ENCODE measurements at places on chromosomes 2 and 18.
A peak's percentile ranks its signal among the peaks of the same experiment; 100 is the strongest.

- no peak for DNase-seq
Observed at GRCh38 chr18:78920456-78921138, 59.0 kb upstream of the SALL3 start.

GRCh38 chr2:130824492-130825061 lies 12.1 kb upstream of the ARHGEF4 start:
- DNase-seq = peak; percentile 13

- DNase-seq = no peak
Observed at GRCh38 chr2:98155291-98155690, 68.3 kb downstream of the VWA3B start.

DNA sequence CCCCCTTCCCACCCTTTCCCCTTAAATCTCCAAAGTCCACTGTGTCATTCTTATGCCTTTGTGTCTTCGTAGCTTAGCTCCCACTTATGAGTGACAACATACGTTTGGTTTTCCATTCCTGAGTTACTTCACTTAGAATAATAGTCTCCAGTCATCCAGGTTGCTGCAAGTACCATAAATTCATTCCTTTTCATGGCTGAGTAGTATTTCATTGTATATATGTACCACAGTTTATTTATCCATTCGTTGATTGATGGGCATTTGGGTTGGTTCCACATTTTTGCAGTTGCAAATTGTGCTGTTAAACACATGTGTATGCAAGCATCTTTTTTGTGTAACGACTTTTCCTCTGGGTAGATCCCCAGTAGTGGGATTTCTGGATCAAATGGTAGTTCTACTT lies 14.5 kb upstream of the ZNF638 start:
- no peak for DNase-seq

DNA sequence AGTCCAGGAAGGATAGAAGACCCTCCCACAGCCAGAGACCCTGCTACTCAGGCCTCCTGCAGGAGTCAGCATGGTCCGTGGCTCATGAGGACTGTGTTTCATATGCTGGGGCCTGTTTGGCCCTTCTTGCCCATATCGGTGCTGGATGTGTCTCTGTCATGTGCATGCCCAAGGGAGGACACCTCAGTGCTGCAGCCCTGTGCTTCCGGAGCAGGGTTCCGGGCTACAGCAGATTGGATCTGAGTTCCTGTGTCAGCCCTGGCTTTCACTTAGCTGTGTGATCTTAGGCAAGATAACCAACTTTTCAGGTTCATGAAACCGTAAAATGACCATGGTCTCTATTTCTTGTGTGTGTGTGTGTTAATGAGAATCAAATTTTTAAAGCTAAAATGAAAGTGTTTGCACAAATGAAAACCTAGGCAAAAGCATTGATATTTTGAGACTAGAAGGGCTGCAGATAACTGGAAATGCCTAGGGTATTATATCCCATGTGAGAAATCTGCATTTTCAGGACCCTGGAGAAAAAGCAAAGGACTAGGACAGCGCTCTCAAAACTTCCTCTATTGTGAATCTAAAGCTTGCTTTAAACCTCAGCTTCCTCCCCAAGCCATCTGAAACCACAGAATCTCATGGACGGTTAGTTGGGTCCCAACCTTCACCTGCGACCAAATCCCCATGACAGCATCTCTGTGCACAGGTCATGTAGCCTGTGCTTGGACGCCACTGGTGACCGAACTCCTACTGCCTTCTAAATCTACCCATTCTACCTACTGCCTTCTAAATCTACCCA lies 58.8 kb upstream of the CAPN13 start:
- no peak for DNase-seq

- DNase-seq = peak; percentile 19
Observed at GRCh38 chr2:119544075-119544938, at the start of gene CFAP221. Gene CFAP221 (plus strand): TSS chr2:119544449. CDS start chr2:119546132, 1,683 bp downstream.

- no peak for DNase-seq
Observed at GRCh38 chr18:74377776-74378175, 62.1 kb downstream of the C18orf63 start.

DNA sequence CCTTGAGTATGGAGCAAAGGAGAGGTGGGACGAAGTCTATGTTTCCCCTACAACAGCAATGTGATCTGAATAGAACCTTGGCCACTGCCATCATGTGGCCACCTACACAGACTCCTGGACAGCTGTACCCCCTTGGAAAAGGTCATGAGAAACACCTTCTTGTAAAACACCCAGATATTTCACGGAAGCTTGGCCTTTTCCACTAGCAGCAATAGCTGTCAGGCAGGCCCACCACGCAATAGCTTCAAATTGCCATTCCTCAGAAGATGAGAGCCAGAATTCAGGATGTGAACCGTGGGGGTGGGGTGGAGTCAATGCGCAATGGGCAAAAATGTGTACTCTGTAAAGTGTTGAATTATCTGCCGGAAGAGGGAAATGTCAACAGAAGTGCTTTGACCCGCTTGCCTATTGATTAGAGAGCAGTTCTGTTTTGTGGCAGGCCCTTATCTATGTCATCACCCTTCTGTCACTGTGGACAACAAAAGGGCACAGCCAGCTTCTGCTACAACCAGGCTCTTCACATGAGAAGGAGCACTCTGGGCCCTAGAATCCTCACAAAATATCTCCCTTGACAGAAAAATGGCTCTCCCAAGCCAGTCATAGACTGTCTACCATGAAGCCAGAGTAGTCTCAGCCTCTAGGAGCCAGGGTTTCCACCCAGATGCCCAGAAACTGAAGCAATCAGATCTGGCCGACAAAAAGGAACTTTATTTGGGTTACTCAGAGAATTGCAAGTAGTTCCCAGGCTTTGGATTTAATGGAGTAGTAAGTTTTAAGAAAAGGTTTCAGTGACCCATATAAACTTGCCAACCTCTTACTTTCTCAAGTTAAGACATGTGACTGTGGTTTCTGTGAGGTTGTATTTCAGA lies 9.5 kb downstream of the INPP1 start:
- peak; percentile 93 for DNase-seq

DNA sequence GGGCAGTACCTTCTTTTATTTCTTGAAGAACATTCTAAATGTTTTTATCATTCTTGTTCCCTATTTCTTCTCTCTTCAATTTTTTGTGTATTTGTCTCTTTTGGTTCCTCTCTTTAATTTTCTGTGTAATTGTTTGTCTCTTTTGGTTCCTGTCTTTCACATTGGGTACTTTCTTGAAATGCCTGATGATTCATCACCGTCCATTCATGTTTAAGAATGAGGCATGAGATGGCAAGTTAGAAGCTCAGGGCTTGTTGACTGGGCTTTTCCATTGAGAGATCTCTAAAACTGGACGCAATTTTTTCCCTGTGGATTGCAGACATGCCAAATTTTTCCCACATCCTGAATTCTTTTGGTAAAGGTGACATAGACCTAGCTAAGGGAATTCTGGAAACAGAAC lies 33.7 kb upstream of the IL1R2 start:
- no peak for DNase-seq

DNA sequence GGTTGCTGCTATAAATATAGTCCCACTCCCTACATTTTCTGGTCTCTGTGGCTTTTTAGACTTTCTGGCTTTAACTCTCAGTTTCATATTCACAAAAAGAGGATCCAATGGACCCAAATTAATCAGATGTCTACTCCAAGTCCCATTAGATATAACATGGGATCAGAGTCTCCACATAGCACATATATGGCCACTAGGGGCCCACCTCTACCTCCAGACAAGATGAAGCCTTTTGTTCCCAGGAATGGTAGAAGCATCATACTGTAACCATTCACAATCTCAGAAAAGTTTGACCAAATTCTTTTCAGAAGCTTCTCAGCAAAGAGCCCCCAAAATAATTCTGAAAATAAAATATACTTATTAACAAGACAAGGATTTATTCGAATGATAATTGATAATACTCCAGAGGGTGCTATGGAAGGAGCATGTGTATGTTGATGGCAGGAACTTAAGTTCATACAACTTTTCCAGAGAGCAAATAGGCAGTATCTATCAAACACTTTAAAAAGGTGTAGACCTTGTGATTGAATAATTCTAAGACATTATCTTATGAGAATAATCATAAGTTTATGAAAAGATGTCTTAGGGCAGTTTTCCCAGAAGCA lies 382.3 kb upstream of the CRIM1 start:
- DNase-seq = no peak

DNA sequence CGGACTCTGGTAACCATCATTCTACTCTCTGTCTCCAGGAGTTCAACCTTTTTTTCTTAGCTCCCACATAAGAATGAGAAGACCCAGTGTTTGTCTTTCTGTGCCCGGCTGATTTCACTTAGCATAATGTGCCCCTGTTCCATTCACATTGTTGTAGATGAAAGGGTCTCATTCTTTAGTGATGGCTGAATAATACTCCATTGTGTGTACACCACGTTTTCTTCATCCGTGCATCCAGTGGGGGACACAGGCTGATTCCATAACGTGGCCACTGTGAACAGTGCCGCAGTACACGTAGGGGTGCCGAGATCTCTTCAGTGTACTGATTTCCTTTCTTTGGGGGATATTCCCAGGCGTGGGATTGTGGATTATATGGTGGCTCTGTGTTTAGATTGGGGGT lies 72.3 kb upstream of the NFATC1 start:
- DNase-seq = no peak

- DNase-seq = no peak
Observed at GRCh38 chr2:16334886-16335603, 330.6 kb downstream of the CYRIA start.

- no peak for DNase-seq
Observed at GRCh38 chr18:45562567-45563479, 52.5 kb upstream of the SLC14A2 start.

DNA sequence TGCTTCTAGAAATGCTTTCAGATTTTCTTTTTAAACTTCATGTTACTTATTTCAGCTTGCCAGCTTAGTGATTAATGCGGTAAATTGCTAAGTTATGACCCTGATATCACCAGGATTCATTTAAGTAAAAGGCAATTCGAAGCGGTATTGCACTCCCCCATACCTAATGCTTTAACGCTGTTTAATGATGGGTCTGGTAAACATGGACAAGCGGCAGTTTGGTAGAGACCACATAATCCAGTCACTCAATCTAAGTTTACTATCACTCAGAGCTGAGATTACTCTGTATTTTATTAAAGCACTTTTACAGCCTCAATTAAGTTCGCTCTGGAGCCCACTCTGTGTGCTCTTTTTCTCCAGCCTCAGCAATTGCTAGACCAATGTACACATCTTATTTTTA lies 118.2 kb upstream of the SCN7A start:
- no peak for DNase-seq

GRCh38 chr2:64770781-64771334 lies 117.1 kb upstream of the SERTAD2 start:
- no peak for DNase-seq

- no peak for DNase-seq
Observed at GRCh38 chr2:76330865-76331264, 620.1 kb upstream of the GCFC2 start.

DNA sequence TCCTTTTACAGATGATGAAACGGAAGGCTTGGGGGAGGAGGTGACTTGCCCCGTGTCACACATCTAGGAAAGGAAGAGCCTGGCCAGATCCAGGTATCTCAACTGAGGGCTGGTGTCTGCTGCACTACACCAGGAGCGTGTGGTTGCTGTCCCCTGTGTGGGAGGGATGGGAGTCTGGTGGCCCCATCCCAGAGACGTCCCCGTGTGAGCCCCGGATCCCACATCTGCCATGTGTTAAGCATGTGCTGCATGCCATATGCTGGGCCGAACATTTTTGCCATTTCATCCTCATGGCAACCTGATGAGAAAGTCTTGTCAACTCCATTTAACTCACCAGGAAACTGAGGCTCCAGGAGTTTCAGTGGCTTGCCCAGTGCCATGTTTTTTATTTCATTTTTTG lies 4.2 kb downstream of the GAREM2 start:
- no peak for DNase-seq

DNA sequence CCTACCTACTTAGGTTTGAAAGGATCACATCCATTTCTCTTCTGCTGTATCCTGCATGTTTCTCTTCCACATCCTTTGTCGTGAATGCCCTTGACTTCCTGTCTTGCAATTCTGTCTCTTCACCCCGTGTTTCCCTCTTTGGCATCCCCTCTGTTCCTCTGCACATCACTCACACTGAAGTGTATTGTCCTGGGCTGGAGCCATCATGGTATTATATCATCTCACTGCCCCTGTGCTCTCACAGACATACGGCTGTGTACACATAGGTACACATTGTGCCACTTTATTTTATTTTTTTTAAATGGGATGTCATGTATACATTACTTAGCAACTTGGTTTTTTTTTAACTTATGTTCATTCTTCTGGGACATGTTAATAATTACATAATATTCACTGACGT lies 291.6 kb downstream of the ALPK2 start:
- DNase-seq = no peak

- DNase-seq = no peak
Observed at GRCh38 chr2:71635798-71636197, 182.4 kb downstream of the DYSF start.

- no peak for DNase-seq
Observed at GRCh38 chr2:221423210-221423804, 148.8 kb downstream of the EPHA4 start.

DNA sequence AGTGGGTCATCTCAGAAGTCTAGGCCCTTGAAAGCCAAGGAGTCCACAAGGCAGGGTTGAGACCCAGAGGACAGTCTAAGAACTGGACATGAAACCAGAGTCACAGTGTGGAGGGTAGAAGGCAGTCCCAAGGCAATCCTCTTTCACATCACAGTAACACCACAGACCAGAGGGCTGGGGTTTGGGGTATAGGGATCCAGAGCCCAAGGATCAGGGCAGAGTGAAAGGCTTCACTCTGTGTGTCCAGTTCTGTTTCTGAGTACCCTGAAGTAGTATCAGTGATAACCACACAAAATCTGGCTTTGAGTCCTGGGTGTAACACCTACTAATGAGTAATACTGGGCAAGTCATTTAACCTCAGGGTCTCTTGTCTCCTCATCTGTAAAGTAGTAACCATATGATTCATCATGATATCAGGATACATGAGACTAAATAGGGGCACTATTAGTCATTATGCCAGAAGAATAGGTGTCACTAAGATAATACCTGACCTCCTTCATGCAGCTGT lies 91.0 kb downstream of the ICA1L start:
- DNase-seq = no peak

GRCh38 chr18:46750626-46751025 lies 6.2 kb downstream of the ST8SIA5 start:
- DNase-seq = no peak

DNA sequence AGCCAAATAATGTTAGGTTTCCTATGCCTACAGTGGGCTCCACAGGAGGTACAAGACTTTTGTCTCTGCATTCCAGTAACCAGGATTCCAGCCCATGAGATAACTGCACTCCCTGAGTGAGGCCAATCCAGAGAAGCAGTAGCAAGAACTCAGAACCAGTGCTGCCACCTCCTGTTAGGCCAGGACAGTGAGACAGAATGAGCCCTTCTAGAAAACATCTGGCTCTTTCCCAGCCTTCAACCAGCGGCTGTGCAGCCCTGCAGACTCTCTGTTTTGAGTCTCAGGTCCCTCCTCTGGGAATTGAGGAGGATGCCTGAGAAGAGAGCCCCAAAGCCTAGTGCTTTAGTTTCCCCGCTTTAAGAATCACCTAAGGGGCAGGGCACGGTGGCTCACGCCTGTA lies 44.2 kb downstream of the ARID5A start:
- DNase-seq = no peak

GRCh38 chr18:24502667-24503523 lies 42.5 kb downstream of the HRH4 start:
- DNase-seq = peak; percentile 65
